ENCODE measurements at places on chromosomes 11 and 22.
A peak's percentile ranks its signal among the peaks of the same experiment; 100 is the strongest.

GRCh38 chr22:50008151-50009040 is 4.2 kb downstream of the IL17REL start:
- no peak for DNase-seq

DNA sequence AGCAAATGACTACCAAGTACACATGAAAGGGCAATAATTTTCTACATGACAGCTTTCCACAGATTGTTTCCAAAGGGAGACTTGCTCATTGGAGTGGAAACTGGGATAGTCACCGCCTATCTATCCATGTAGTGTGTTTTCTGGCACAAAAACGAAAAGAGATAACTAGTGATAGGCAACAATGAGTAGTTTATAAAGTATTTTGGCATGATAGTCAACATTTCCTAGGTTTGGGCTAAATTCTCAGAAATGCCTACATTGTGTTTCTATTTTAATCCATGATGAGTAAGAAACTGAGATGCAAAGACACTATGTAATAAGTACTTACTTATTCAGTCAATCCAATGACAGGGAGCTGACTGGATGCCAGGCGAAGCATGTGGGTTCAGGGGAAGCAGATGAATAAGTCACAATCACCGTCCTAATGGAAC is 1129.1 kb downstream of the DLG2 start:
- DNase-seq, result no peak

DNA sequence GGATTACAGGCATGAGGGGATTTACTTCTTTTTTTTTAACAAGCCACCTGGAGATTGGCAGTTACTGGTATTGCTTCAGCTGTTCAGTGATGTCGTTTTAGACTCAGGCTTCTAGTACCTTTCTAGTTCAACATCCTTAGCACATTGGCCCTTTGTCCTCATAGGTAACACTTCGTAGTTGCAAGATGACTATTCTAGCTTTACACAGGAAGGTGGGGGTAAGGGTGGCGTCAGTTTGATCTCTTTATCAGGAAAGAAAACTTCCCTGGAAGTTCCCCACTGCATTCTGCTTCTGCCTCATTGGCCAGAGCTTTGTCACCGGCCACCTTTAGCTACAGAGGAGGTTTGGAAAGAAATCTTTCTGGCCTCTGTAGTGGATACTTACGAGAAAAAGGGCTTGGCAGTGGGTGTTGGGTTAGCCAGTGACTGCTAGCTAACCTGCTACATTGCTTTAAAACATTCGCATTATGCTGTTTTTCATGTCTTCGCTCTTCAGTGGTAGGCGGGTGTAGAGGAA is 40.7 kb downstream of the SFI1 start:
- DNase-seq, result no peak

- DNase-seq, result no peak
Observed at GRCh38 chr22:17845327-17845726, 71.1 kb upstream of the BID start.

DNA sequence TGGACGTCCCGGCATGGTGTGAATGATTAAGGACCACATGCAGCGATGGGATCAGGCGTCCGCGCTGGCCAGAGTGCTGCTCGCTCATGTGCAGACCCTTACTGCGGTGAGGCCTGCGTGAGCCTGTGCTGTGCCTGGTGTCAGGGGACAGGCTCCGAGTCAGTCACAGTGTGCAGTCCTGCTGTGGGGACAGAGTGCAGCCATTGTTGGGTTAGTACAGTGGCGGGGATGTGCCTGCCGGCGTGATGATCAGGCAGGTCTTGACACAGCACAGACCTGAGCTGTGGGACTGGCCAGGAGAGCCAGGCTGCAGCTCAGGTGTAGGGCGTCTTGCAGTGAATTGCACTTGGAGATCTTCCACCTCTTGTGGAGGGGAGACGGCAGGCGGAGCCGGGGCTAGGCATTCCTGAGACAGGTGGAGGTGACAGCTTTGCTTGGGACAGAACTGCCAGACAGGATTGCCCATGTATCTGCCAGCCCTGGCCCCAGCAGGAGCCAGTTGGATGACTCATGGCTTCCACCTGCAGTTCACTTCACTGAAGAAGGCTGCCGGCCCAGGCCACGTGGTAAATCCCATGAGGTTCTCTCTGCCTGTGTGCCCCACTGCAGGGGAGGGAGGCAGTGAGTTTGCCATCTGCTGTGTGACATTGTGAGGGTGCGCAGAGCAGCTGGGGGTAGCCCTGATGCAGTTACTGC is 17.3 kb downstream of the TRMU start:
- no peak for DNase-seq

DNA sequence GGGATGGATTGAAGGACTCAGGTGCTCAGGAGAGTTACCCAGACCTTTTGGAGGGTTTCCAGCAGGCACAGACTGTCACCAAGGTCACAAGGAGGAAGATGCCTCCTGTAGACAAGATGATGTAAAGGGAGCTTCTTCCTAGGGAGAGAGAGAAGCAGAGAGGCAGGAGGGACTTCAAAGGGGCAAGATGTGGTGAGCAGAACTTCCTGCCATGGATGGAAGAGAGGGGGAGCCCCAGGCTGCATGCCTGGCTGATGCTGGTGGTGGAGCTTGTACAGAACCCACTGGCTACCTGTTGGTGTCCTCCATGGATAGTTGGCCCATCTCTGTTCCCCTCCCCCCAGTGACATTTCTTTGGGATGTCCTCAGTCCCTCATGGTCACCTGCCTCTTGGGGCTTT is 4.2 kb downstream of the HEPN1 start:
- DNase-seq, result no peak

- no peak for DNase-seq
Observed at GRCh38 chr11:65411681-65412070, 10.9 kb upstream of the NEAT1 start.

DNA sequence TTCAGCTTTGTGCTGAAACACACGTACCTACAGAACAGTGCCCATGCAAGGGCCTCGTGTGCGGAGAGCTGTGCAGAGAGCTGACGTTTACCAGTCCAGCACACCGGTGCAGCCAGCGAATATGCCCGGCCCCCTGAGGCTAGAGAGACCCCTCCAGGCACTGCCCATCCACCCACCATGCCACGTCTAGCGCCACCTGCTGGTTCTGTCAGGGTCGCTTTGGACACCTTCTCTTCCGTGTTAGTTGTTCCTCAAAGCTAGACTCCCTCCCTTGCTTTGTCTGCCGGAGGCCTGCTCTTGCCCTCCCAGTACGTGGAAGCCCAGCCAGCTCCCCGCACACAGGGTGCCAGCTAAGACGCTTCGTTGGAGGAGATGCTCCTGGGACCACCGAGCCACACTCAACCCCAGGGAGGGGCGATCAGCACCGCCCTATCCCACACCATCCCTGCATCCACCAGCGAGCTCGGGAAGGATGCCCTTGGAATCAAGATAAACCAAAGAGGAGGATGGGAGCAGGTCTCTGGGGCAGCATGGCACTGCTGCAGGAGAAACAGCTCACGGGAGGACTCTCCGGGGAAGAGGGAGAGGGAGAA is 43.4 kb downstream of the CPT1A start:
- peak; percentile 38 for DNase-seq

DNA sequence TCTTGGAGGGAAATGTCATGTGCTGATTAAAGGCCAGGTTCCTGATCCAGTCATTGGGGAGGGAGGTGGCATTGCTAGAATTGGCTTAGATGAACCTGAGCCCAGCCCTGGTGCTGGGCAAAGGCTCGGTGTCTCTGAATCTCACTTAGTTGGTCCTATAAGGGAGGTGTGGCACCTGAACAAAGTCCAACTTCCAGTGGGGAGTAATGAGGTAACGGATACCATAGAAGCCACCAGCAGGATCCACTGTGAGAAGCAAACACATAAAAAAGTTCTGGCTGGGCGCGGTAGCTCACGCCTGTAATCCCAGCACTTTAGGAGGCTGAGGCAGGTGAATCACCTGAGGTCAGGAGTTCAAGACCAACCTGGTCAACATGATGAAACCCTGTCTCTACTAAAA is 26.6 kb downstream of the PRDM11 start:
- no peak for DNase-seq

DNA sequence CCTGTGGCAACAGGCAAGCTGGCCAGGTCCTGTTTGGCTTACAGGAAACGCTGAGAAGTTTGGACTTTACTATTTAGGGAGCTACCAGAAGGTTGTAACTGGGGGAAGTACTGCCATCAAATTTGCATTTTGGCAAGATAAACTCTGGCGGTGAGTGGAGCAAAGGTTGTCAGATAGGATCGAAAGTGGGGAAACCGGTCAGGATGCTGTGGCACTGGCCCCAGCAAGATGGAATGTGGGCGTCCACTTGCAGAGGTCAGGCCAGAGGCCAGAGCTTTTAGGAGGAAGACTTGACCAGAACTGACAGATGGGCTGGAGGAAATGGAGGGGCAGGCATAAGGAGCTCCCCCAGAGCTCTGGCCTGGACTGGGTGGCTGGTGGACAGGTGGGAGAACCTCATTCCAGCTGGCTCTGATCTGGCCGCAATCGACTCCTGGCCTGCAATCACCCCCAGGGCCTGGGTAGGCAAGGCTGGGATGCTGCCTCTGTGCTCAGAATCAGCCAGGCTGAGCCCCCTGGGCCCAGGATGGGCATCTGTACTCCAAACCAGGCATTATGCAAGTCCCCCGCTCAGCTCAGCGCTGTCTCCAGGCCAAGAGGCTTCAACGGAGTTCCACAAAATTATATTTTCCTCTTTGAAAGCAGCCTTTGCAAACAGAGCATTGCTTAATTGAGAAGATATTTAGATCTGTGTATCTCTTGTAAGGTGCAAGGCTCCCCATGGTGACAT is 178.3 kb upstream of the NECTIN1 start:
- DNase-seq, result no peak

- DNase-seq, result no peak
Observed at GRCh38 chr11:128845334-128845780, 21.7 kb downstream of the KCNJ1 start.

GRCh38 chr11:58058276-58059006 is 27.7 kb downstream of the OR6Q1 start:
- DNase-seq, result no peak

DNA sequence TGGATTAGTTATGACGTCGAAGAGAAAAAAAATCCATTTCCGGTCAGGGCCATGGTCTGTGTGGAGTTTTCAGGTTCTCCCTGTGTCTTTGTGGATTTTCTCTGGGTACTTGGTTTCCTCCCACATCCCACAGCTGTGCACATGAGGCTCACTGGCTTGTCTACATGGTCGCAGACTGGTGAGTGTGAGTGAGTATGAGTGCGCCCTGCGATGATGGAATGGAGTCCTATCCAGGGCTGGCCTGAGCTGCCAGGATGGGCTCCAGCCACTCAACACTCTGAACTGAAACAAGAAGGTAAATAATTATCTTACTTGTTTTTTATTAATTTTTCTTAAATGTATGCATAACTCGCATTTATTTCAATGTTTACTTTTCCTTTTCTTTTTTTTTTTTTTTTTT is 10.8 kb downstream of the MMP3 start:
- DNase-seq, result no peak

DNA sequence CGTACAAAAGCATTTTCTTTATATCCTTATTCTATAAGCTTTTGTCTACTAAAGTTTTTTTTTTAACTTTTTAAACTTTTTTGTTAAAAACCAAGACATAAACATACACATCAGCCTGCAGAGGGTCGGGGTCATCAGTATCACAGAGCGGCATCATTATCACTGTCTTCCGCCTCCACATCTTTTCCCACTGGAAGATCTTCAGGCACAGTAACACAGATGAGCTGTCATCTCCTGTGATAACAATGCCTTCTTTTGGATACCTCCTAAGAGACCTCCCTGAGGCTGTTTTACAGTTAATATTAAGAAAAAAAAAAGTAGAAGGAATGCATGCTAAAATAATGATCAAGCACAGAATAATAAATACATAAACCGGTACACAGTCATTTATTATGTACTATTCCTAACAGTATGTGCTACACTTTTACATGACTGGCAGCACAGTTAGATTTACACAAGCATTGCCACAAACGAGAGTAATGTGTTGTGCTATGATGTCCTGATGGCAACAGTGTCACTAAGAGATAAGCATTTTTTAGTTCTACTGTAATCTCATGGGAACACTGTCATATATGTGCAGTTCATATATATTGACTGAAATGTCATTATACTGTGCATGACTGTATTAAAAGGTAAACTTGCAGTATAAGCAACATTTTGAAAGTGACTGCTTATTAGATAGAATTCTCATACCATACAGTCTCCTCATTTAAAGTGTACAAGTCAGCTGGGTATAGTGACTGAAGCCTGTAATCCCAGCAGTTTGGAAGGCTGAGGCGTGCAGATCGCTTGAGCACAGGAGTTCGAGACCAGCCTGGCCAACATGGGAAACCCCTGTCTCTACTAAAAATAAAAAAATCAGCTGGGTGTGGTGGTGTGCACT is 58.6 kb downstream of the KDM2A start:
- DNase-seq, result no peak

GRCh38 chr11:75664389-75664788 is 4.4 kb downstream of the MAP6 start:
- DNase-seq, result peak; percentile 54

DNA sequence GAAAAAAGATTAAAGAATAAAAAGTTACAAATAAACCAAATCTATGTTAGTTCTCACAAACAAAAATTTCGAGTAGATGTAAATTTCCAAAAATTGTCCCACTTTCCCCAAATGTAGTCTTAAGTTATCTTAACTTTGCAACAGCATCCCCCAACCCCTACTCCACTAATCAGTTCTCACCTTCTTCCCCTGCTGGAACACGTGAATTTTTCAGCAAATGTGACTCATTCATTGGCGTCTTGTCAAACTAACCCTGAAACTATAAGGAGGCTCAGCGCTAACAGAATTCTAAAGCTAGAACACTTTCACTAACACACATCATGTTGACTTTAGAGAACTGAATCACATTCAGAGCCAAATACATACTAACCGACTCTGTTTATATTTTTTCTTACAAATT is 46.1 kb downstream of the PHF21A start:
- DNase-seq, result no peak

DNA sequence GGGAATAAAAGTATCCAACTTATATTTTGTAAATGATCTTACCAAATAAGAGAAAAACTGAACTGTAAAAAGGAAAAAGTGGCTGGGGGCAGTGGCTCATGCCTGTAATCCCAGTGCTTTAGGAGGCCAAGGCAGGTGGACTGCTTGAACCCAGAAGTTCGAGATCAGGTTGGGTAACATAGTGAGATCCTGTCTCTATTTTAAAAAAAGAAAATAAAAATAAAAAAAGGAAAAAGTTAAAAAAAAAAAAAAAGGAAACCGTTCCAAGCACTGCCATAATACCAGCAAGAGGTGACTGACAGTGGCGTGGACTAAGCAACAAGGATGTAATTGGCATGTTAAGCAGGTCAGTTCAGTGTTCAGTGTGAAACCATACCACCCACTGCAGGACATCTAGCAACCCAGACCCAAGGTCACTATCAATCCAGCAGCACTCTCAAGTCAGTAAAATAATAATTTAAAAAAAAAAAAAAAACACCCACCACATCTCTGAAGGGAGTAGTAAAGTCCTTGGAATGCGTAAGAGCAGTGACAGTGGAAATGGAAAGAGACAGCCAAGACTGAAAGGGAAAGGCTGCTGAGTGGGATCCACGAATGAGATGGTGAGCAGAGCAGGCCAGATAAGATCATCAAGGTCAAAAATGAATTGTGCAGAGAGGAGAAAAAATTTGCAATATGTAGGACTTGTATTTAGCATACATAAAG is 43.6 kb downstream of the MAPK1 start:
- peak; percentile 18 for DNase-seq

DNA sequence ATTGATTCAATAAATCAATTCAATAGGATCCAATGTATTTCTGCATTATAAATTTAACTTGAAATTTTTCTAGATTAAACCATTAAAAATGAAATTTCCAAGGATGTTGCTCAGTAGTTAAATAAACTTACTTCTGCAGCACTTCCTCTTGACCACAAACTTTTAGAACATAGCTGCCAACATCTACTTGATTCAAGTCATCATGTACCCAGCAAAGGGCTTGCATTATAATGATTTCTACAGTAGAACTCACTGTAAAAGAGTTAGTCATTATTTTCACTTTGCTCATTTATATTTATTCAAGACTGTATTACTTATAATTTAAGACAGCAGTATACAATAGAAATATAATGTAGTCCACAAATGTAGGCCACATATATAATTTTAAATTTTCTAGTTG is 59.2 kb downstream of the PIK3C2A start:
- DNase-seq, result no peak
